Stimulated activated CD4-positive, alpha-beta T cell treated with anti-CD3 and anti-CD28 coated beads, TNF-alpha, amount 100 ng/mL, for 1 hour (primary cell): ENCODE measurements at places on chromosomes 7 and 10.

DNA sequence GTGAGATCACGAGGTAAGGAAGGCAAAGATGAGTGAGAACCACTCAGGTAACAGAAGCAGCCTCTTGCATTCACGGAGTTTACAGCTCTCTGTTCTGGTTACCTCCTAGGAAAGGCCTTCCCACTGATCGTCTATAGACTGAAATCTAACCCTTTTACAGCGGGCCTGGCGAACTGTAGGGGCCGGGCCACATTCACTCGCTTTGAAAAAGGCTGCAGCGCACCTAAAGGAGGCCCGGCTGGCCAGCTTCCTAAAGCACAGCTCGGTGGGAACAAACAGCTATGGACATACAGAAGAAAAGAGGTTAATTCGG lies 565 bp downstream of the ATP5MK start:
- no peak for DNase-seq

GRCh38 chr7:120867932-120868331 lies 10.0 kb upstream of the TSPAN12 start:
- DNase-seq: no peak

DNA sequence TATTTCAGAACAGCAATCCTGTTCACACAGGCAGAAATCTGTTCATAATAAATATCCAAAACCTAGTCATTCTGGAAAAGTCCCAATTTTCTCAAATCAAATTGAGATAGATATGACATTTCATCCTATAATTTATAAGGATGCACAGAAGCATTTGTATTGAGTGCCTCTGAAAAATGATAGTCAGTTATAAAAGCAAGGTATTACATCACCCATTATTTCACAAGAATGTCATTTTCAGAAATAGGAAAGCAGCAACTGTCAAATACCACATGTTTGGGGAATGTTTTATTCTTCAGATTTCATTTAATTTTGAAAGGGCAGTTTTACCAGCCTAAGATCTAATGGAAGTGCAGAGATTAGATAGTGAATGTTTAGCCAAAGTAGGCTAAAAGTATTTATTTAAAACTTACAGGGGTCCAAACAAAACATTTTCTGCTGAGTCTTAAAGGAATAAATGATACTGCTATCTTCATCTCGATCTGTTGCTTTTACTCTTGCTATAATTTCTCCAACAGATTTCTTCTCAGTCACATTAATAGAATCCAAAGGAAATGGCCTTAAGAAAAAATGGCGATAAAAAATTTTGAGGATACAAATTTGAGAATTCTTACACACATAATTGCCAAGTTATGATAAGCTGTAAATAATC lies 185.8 kb downstream of the HGF start:
- no peak for DNase-seq

- DNase-seq: no peak
These were observed 38.6 kb downstream of the MAGI2 start for GRCh38 chr7:79414910-79415309.

GRCh38 chr7:44338600-44338999 lies 13.2 kb upstream of the CAMK2B start:
- no peak for DNase-seq

DNA sequence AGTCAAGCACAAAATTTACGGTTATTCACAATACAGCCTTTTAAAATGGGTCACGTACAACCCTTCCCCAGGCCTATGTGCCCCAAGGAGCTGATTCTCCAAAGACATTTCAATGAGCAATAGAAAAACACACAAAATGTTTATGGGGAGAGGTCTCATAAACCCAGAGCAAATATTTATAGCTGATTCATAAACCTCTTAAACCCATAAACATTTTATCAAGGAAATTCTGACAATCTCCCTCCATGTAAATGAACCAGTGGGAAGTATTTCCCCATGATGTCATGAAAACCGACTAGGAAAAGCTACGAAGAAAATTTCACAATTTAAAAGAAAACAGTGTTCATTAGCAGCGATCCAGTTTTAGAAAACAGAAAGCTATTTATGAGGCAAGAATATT lies 36.0 kb downstream of the SFMBT2 start:
- DNase-seq: no peak
